Activated T-cell treated with anti-CD3 and anti-CD28 coated beads, Interleukin-2, amount 50 U/mL, for 48 hours (primary cell): ENCODE measurements at places on chromosomes 4 and X.

DNA sequence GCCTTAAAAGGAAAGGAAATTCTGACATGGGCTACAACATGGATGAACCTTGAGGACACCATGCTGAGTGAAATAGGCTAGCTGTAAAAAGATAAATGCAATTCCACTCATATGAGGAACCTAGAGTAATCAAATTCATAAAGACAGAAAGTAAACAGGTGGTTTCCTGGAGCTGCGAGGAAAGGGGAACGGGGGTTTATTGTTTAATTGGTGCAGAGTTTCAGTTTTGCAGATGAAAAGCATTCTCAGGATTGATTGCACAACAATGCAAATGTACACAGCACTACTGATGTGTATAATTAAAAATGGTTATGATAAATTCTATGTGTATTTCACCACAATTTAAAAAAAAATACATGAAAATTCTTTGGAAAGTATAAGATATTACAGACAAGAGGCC, 24.0 kb downstream of the PLRG1 start:
- no peak for DNase-seq

- DNase-seq = no peak
Measured at GRCh38 chr4:74481891-74482609, 37.1 kb downstream of the AREG start.

DNA sequence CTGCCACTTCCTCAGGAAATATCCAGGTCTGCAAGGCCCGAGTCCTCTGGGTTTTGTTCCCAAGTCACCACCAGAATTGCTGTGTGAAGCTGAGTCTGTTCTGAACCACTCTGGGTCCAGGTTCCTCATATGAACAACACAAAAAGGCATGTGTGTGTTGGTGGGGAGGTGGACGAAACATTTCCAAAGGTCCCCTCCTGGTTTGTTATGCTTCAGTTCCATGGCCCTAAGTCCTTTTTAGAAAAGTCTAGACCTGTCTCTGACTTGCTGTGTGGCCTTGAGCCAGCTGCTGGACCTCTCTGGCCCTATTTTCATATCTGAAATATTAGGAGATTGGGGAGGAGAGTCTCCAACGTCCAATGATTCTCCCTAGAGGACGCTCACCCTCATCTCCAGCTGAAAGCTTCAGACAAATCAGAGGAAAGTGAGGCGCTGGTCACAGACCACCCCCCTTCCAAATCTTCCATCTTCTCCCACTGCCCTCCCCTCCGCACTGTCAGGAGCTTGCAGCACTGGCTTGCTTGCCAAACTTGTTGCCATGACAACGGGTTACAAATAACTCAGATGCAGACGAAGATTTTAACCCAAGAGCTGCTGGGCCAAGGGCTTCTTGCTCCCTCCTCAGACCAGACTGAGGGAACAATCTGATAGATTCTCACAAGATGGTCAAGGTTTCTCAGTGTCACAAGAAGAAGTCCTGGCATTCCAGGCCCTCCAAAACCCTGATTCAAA, 64.5 kb downstream of the SMC1A start:
- no peak for DNase-seq

DNA sequence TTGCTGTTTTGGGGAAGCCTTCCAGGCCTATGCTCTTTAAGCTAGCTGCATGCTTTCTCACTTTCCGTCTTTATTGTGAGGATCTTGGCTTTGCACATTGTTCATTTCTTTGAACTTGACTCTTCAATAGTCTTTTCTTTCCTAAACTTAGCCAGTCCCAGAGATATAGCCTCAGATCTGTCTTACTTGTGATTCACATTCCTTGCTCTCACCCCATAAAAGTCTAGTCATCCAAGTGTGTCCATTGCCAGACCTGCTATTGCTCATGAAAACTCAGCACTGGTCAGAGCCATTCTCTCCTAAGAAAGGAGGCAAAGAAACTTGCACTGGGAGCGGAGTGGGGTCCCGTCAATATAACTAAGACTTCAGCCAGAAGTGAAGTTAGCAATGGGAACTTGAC, 275.0 kb upstream of the CTSO start:
- no peak for DNase-seq

GRCh38 chr4:138097912-138098600, 144.1 kb downstream of the SLC7A11 start:
- no peak for DNase-seq

GRCh38 chr4:137422666-137423065, 109.6 kb downstream of the PCDH18 start:
- no peak for DNase-seq

- no peak for DNase-seq
Measured at GRCh38 chrX:30892591-30892990, 3.5 kb upstream of the TAB3 start.

GRCh38 chrX:154036513-154036912, 16.8 kb upstream of the IRAK1 start:
- DNase-seq = no peak

- no peak for DNase-seq
Measured at GRCh38 chrX:106039920-106040319, 1.4 kb upstream of the SERPINA7 start.

DNA sequence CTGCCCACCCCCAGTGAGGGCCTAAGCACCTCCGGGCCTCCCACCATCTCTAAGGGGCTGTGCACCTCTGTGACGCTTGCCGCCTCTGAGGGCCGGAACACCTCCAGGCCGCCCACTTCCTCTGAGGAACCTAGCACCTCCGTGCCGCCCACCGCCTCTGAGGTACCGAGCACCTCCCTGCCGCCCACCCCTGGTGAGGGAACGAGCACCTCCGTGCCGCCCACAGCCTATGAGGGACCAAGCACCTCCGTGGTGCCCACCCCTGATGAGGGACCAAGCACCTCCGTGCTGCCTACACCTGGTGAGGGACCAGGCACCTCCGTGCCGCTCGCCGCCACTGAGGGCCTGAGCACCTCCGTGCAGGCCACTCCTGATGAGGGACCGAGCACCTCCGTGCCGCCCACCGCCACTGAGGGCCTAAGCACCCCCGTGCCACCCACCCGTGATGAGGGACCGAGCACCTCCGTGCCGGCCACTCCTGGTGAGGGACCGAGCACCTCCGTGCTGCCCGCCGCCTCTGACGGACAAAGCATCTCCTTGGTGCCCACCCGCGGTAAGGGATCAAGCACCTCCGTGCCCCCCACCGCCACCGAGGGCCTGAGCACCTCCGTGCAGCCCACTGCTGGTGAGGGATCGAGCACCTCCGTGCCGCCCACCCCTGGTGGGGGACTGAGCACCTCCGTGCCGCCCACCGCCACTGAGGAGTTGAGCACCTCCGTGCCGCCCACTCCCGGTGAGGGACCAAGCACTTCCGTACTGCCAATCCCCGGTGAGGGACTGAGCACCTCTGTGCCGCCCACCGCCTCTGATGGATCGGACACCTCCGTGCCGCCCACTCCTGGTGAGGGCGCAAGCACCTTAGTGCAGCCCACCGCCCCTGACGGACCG, 977 bp downstream of the MAGEE1 start:
- DNase-seq = peak; percentile 46

GRCh38 chrX:150410513-150410912, 47.4 kb downstream of the MAMLD1 start:
- DNase-seq = no peak

GRCh38 chrX:45765767-45766166, 565.1 kb upstream of the DIPK2B start:
- no peak for DNase-seq

- no peak for DNase-seq
Measured at GRCh38 chr4:32631831-32632230, 1911.7 kb downstream of the PCDH7 start.

DNA sequence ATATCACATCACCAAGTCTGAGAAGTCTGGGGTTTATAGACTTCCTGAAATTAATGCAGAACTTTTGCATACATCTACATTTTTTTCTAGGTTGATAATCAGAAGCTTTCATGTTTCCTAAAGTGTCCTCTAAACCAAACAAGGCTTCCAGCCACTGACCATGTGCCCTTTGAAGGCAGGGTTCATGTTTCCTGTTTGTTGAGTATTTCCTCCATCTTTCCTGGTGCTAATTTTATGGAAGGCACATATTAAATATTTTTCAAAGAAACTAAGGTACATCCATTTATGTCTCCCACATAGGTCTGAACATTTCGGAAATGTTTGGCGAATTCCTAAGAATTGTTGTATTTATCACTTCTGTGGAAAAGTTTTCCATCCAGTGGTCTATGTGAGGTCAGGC, 5.6 kb downstream of the GALNT7 start:
- DNase-seq = no peak

DNA sequence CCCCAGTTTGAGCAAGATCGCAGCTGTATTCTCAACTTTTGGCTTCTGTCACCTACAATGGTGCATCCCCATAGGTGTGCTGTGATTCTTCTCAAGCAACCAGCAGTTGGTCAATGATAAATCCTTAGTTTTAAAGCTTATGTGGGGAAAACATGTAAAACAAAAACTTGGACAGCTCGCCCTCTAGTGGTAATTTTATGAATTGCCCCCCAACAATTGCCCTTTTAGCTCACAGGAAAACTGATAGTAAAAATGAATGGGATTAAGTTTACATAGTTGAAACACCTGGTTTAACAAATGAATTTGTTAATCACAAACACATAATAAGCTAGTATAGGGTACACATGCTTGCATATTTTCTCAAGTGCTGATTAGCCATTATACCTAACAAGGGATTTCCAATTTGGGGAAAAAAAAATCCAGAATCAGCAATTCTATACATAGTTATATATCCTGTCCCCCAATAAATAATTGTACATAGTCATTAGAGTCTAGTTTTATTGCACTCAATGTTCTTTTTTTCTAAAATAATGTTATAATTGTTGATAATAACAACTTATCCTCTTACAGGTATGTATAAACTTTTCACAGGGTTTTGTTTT, 30.1 kb downstream of the TEX13A start:
- DNase-seq = peak; percentile 28

DNA sequence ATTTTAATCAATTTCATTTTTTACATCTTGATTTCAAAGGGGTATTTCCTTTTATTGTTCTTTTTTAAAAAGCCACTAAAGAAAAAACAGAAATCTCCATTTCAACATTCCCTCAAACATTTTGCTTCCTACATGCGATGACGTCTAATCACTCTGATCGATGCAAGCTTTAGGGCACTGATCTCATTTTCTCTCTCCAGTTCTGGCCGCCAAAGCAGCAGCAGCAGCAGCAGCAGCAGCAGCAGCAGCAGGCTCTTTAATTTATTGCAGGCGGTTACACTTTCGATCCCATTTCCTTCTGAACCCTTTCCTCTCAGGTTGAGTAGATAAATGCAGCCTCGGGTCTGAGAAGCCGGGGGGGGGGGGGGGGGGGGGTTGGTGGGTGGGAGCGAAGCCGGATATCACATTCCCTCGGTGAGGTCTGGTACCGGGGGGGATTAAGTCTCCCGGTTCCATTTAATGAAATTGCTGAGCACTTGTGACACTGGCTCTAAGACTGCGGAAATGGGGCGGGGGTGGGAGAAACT, 3.4 kb upstream of the PCDH7 start:
- DNase-seq = no peak

- DNase-seq = no peak
Measured at GRCh38 chr4:85570388-85570787, 95.4 kb downstream of the ARHGAP24 start.

DNA sequence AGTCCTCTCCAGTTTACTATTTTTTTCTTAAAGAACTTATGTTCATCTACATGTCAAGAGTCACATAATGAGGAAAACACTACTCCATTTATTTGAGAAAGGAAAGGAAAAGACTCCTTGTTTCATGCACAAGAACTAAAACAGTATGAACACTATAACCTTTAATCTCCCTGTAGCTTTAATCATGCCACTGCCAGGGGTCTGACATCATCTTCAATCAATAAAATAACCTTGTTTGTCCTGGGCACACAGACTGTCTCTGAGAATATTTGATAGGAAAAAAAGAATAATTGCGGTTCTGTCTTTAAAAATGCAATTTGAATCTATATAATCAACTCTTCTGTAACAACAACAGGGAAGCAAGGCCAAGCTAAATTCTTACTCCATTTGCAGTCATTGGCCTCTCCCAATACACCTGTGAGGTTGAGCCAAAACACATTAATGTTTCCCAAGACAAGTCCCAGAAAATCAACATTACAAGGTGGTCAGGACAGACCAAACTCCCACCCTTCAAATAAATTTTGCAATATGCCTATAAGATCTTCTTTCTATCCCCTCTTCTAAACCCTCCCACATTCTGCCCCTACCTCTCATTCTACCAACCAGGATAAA, 13.2 kb downstream of the AMOT start:
- no peak for DNase-seq

- no peak for DNase-seq
Measured at GRCh38 chr4:159017323-159018026, 85.4 kb upstream of the RAPGEF2 start.

DNA sequence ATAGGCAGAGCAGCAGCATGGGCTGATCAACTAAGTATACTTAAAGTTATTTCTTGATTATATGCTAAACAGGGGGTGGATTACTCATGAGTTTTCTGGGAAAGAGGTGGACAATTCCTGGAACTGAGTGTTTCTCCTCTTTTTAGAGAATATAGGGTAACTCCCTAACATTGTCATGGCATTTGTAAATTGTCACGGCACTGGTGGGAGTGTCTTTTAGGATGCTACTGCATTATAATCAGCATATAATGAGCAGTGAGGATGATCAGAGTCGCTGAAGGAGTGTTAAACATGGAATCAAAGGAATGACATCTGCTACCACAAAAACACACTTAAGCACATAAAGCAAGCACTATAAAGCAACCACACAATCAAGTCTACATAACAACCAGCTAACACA, 66.5 kb downstream of the SPIN4 start:
- no peak for DNase-seq

GRCh38 chr4:152981278-152981677, 45.2 kb downstream of the FHDC1 start:
- no peak for DNase-seq

DNA sequence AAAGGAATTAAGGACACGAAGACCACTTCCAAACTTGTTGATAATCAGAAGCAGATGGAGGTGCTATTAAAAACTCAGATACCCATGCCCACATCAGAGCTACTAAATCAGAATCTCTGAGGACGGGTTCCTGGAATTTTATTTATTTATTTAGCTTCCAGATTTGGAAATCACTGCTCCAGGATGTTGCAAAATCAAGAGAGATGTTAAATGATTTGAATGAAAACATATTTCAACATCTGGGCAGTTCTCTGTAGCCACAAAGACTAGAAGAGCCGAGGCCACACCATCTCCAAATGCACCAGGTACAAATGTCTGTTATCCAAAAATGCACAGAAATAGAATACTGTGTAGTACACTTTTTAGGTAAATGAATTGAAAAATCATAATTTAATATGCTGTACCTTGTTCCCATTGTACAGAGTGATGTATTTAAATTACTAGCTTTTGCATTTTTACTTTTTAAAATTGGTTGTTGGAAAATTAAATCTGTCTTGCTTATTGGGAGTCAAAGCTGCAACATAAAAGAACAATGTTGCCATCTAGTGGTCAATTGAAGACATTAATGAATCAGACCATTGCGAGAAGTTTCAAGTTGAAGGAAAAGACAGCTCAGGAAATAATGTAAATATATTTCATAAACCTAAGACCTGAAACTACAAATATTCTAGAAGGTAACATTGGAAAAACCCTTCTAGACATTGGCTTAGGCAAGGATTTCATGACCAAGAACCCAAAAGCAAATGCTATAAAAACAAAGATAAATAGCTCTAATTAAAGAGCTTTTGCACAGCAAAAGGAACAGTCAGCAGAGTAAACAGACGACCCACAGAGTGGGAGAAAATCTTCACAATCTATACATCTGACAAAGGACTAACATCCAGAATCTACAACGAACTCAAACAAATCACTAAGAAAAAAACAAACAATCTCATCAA, 151.3 kb upstream of the TTC29 start:
- no peak for DNase-seq

- no peak for DNase-seq
Measured at GRCh38 chrX:153945956-153946943, 1.8 kb upstream of the RENBP start.

- DNase-seq = no peak
Measured at GRCh38 chrX:68146054-68146453, 287.2 kb downstream of the OPHN1 start.

- DNase-seq = no peak
Measured at GRCh38 chr4:15878011-15878410, 60.5 kb downstream of the FGFBP1 start.
